ENCODE measurements at places on chromosomes 1 and 21.

DNA sequence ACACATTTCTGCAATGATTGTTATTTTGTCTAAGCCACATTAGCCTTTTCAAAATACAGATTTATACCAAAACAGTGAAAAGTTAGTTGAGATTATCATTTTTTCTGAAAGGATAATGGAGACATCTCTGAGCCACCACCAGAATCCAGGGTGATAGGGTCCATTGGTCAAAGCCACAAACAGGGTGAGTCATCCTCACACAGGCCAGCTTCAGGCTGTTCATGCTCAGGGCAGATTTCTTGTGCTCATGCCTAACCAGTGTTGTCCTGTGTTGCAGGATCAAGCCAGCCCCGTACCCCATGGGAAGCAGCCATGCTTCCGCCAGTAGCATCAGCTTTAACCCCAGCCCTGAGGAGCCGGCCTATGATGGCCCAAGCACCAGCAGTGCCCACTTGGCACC is 13.4 kb downstream of the ELOA start:
- DNase-seq, result no peak

GRCh38 chr1:230050973-230051735 is 15.9 kb upstream of the GALNT2 start:
- DNase-seq, result no peak

- DNase-seq, result no peak
These were observed 415.0 kb downstream of the HLX start for GRCh38 chr1:221294242-221294641.

- no peak for DNase-seq
These were observed 49.0 kb upstream of the TSPAN2 start for GRCh38 chr1:115138271-115138670.

- no peak for DNase-seq
These were observed 16.6 kb upstream of the IPP start for GRCh38 chr1:45767035-45767434.

DNA sequence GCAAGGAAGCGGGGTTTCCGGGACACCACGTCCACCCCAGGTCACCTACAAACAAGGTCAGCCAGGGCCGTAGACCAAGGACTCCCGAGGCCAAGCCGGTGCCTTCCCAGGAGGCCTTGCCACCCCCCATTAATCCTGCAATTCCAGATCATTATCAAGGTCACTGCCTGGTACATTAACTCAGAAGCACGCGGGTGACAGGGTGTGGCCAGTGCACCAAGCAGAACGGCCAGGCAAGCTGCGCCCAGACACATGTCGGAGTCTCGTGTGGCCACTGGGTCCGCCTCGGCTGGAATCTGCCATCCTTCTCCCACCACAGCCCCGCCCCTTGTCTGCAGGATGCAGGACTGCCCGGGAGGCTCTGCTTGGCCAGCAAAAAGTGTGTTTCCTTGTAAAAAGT is 144.7 kb downstream of the PRDM16 start:
- no peak for DNase-seq

DNA sequence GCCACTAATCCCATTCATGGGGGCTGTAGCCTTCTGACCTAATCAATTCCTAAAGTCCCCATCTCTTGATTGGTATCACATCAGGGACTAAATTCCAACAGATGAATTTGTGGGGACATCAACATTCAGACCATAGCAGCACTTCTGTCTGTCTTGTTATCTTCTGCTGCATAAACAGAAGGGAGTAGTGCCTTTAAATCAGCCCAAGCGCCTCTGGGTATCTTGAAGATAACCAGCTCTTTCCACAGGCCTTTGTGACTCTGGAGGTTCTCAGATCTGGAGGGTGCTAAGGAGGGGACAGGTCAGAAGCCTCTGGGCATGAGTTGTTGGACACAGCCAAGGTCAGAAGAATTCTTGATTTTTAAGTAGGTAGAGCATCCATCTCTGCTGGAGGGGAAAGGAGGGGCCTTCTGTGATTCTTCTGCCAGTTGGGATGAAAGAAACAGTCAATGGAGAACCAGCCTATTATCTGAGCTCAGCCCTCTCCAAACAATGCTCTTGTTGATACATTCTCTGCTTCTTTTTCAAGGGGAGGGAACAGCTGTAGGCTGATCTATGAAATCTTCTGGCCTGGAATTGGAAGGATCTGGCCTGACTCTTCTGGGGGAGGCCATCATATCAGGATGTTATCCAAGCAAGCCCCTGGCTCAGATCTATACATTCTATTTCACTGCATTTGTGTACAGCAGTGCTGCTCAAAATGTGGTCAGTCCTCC is 31.3 kb upstream of the LRIG2 start:
- no peak for DNase-seq

DNA sequence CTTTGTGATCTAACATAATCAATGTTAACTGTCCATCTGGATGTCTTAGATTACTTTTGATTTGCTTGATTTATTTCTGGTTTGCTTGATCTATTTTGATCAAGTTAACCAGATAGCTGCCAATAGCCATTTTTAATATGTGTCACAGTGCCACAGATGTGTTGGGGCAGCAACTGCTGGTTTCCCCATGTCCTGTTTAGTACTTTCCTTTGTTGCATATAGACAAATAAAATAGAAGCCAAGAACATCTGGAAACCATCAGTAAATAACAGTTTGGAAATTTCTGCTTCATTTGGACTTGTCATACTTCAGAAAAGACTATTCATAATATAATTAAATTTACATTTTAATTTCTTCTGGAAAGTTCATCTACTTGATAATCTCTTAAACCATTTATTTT is 145.6 kb upstream of the C21orf91 start:
- DNase-seq, result no peak

DNA sequence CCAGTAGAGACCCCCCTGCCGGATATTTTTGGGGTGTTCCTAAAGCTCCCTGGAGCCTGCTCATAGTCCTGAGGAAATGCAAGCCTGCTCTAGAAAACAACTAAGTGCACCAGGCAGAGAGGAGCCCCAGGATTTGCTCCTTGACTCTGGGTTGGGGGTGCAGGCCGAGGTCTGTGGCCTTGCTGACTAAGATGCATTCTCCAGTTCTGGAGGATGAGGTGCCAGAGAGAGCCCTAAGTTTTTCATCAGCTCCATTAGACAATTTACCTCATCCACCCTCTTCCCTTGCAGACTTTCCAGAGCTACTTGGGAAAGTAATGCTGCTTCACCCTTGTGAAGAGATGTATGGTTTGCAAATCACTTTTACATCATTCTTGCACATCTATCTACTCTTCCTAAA is 9.1 kb downstream of the TUFT1 start:
- DNase-seq, result no peak

DNA sequence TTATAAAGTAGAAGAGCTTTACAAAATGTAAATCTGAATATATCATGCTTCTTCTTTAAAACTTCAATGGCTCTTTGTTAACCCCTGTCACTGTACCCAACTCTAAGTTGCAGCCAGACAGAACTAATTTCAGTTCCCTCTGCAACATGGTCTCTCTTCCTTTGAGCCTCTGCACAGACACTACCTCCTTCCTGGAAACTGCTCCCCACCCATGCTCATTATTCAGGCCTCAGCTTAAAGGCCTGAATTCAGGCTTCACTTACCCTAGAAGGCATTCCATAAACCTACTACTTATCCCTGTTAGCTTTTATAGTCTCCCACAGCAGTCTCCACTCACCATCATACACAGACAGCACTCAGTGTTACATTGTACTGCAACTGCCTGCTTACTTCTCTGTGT is 2.6 kb upstream of the EEIG2 start:
- DNase-seq, result no peak

DNA sequence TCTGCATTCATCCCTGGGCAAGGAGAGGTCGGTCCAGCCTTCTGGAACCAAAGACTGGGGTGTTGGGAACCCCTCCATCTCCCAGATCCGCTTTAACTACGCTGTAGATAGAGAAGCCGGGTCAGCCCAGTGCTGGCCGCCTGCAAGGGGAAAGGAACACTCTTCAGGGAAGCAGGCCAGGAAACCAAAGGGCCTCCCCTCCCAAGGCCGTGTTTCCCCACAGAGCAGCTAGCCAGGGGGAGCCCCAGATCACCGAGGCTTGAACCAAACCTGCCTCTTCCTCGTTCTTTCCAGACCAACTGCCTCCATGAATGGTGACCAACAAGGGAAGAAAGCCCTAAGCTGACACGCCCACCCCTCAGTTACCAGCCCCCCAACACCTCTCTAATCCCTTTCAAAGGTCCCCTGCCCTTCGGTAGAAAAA is 1.2 kb upstream of the CHD5 start:
- no peak for DNase-seq

GRCh38 chr1:40162753-40163441 is 1.7 kb downstream of the RLF start:
- DNase-seq, result no peak

DNA sequence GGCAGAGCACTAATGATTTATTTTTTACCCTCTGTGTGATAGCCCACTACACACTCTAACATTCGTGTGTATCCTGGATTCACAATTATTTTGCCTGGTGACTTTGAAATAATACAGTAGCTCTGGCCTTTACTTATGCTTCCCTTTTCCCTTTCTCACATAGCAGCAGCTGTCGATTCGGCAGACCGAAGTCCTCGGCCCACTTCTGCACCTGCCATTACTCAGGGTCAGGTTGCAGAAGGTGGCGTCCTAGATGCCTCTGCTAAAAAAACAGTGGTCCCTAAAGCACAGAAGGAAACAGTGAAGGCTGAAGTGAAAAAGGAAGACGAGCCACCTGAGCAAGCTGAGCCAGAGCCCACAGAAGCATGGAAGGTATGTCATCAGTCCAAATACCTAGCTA is 70.8 kb downstream of the TMEM200B start:
- DNase-seq, result no peak

DNA sequence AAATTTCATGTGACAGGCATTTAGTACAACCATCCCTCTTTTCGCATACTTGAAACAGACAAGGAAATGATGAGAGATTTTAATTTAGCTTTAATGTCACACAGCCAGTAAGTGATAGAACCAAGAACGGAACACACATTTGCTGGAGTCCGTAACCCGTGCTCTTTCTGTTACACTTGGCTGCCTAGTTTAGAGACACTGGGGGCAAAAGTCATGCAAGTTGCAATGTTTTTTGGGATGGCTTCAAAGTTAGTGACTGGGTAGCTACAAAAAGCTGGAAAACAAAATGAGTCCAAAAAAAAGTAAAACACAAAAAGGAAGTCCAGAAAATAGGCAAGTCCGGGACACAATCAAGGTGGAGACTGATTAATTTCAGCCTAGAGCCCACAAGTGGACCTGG is 5.9 kb downstream of the NID1 start:
- DNase-seq, result no peak

DNA sequence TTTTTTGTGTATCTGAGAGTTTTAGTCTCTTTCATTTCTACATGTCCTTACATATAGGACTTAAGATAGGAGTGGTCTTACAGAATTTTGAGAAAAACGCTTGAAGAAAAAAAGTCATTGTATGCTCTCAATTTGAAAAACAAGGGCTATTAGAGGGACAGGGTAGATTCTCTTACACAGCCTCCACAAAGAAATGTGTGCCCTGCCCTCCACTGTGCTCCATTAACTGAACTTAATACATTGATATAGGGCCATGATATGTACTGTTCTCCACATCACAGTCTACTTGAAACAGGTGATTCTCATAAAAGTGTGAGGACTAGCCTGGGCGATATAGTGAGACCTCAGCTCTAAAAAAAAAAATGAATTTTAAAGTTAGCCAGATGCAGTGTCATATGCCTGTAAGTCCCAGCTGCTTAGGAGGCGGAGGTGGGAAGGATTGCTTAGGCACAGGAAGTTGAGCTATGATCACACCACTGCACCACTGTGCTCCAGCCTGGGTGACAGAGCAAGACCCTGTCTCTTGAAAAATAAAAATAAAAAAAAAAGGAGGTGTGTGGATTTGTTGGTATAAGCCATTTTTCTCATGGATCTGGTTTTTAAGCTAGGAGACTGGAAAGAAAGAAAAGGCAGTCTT is 77.0 kb downstream of the HMCN1 start:
- no peak for DNase-seq

DNA sequence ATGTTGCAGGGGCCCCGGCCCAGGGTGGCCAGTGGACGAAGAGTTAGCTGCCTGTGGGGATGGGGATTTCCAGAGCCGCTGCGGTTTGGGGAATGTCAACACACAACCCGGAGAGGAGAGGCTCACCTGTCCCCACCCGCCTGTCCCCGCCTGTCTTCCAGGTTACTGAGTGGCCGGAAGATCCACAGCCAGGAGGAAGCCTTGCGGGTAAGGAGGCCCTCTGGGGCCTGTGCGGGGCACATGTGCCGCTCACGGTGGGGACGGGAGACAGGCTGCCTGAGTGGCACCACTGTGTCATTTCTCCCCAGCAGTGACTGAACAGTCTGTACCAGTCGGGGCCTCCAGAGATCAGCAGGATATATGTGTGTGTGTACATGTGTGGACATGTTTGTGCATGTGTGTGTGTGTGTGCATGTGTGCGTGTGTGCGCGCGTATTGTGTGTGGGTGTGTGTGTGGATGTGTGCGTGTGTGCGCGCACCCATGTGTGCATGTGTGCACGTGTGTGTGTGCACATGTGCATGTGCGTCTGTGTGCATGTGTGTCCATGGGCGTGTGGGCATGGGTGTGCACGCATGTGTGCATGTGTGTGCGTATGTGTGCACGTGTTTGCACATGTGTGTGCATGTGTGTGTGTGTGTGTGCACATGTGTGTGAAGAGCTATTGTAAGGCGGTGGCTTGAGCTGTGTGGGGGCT is 25.6 kb downstream of the CSTB start:
- DNase-seq, result no peak

GRCh38 chr21:35982717-35983116 is 77.6 kb downstream of the SETD4 start:
- DNase-seq, result no peak

- DNase-seq, result no peak
These were observed 629 bp downstream of the RPS27 start for GRCh38 chr1:153991151-153991630.

DNA sequence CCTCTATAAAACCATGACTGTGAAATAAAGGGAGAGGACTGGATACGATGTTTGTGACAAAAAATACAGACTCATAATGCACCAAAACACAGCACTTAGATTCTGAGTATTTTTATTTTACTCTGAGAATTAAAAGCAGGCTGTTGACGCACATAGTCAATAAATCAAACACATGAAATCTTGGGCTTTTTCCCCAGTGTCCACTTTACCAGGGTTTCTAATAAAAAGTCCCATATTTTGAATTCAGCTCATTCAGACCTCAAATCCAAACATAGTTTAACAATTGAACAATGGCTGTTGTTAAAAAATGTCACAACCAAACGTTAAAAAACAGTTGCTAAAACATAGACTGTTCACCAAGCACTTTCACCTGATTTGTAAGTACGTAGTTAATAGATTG is 553.4 kb downstream of the LTN1 start:
- no peak for DNase-seq

- no peak for DNase-seq
These were observed 63.7 kb upstream of the ANGPTL1 start for GRCh38 chr1:178934546-178934945.

GRCh38 chr1:196209265-196209664 is 399.0 kb downstream of the KCNT2 start:
- DNase-seq, result no peak

Measured in NCI-H345 (cell line).